ENCODE measurements at places on chromosomes 16 and 17.

GRCh38 chr16:68284847-68285246 is 20.5 kb downstream of the SLC7A6 start:
- DNase-seq, result no peak

DNA sequence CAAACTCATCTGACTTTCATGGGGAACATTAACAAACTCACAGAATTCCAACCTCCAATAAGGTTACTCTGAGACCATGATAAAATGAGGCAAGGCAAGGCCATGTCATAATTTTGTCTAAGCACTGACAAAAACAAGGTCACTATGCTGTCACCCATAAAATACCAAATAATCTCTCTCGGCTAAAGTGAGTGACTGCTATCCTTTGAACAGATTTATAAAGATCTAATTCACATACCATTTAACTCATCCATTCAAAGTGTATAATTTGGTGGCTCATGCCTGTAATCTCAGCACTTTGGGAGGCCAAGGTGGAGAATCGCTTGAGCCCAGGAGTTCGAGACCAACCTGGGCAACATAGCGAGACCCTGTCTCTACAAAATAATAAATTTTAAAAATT is 20.6 kb upstream of the CA4 start:
- DNase-seq, result no peak

DNA sequence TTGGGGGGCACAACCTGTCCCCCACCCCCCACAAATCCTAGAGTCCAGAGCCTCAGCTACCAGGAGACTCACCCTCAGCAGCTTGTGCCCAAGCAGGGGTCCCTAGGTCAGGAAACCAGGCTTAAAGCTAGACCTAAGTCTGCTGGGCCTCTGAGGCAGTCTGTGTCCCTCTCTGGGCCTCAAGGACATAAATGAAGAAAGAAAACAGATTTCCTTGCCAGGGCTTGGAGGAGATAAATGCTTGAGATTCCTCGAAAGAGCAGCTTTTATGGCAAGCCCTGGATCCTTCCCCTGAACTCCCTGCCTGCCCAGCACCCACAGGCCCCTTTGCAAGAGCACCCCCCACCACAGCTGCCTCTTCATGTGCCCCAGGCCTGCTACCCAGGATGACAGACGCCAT is 3.3 kb downstream of the SRCIN1 start:
- no peak for DNase-seq

- no peak for DNase-seq
Measured at GRCh38 chr17:79777120-79777893, 641 bp upstream of the CBX2 start.

- no peak for DNase-seq
Measured at GRCh38 chr17:38616361-38616760, 10.6 kb upstream of the SRCIN1 start.

- DNase-seq, result peak; percentile 56
Measured at GRCh38 chr16:81616321-81617020, 162.6 kb upstream of the PLCG2 start.

DNA sequence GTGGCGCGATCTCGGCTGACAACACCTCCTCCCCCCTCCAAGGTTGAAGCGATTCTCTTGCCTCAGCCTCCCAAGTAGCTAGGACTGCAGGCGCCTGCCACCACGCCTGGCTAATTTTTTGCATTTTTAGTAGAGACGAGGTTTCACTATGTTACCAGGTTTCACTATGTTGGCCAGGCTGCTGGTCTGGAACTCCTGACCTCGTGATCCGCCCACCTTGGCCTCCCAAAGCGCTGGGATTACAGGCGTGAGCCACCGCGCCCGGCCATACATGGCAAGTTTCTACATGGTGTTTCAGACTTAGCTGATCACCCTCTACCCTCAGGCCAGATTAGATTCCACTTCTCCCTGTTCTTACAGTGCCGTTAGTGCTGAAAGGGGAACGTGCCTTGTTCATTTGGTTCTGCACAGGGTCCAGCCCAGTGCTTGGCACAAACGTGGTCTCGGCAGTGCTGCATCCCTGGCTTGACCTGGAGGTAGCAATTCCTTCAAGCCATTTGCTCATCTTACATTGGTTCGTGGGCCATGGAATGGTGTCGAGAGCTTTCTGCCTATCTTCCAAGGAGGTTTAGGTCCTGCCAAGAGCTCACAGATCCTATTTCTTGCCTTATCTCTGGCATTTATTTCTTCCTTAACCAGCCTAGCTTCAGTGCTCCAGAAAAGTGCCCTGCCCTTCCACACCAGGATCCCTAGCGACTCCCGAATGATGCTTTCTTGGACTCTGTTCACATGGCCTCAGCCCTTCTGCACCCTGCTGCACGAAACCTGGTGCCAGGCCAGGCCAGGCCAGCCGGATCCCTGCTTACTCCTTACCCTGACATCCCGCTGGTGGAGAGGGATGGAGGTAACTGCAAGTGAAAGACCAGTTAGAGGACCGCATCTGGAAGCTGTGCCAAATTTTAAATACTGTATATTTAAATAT is 14.8 kb upstream of the AURKB start:
- no peak for DNase-seq

DNA sequence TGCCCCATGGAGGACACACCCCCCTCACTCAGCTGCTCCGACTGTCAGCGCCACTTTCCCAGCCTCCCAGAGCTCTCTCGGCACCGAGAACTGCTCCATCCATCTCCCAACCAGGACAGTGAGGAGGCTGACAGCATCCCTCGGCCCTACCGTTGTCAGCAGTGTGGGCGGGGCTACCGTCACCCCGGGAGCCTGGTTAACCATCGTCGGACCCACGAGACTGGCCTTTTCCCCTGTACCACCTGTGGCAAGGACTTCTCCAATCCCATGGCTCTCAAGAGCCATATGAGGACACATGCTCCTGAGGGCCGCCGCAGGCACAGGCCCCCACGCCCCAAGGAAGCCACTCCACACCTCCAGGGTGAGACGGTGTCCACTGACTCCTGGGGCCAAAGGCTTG is 2.1 kb downstream of the ZNF646 start:
- no peak for DNase-seq

- DNase-seq, result no peak
Measured at GRCh38 chr16:67100569-67101310, 9.0 kb upstream of the PHAF1 start.

GRCh38 chr16:59216291-59216690 is 482.2 kb upstream of the GOT2 start:
- no peak for DNase-seq

DNA sequence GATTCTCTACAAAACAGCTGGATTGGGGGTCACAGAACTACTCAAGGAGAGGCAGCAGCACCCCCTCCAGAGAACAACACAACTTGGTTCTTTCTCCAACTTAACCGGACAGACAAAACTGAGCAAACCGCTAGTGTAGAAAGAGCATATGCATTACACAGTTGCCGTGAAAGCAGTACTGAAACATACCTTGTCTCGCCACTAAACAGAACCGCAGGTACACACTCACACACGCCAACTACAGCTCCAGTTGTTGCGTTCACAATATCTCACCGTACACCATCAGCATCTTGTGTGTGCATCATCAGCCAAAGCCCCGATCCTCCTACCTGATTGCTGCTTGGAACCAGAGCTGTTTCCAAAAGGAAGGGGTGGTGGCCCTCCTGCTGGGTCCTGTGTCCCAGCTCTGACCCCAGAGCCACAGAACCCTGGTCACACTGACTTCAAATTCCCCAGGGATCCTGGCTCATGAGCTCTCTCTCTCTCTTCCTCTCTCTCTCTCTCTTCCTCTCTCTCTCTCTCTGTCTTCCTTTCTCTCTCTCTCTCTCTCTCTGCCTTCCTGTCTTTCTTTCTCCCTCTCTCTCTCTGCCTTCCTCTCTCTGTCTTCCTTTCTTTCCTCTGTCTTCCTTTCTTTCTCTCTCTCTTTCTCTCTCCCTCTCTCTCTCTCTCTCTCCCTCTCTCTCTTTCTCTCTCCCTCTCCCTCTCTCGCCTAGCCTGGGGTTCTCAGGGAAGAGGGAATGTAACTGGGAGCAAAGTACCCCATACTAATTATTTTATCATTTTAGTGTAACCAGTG is 8.4 kb downstream of the PIMREG start:
- no peak for DNase-seq

- DNase-seq, result peak; percentile 38
Measured at GRCh38 chr16:89122322-89122851, 28.7 kb downstream of the ACSF3 start.

- DNase-seq, result no peak
Measured at GRCh38 chr17:82382933-82383255, 11.3 kb downstream of the UTS2R start.

GRCh38 chr16:59907611-59908010 is 1173.5 kb upstream of the GOT2 start:
- DNase-seq, result no peak

- no peak for DNase-seq
Measured at GRCh38 chr17:21774263-21774662, 81.9 kb downstream of the KCNJ18 start.

GRCh38 chr17:58337210-58337599 is 8.6 kb upstream of the TSPOAP1 start:
- DNase-seq, result no peak

- no peak for DNase-seq
Measured at GRCh38 chr17:9644910-9645751, at the start of gene USP43. USP43 (plus strand) TSS chr17:9645517; CDS start chr17:9645633, 116 bp downstream.

Measured in activated CD8-positive, alpha-beta memory T cell treated with anti-CD3 and anti-CD28 coated beads for 1 hour (primary cell).